Activated T-helper 1 cell treated with anti-CD3 and anti-CD28 coated beads, Interleukin-12 subunit alpha, Interleukin-12 subunit beta, Interleukin-2, Interleukin-4 antibody, amounts not matched to agents 30 ng/mL and 10 ng/mL and 1 ng/mL, durations not matched to agents 14 hours and 24 hours and 36 hours (primary cell): ENCODE measurements at places on chromosomes 3 and 15. TPM values are rescaled to one million over a fixed set of nuclear protein-coding genes. Genes with fewer than 3 reads are reported as not detected.

MME gene
- total RNA-seq = not detected in 2 replicates

DNA sequence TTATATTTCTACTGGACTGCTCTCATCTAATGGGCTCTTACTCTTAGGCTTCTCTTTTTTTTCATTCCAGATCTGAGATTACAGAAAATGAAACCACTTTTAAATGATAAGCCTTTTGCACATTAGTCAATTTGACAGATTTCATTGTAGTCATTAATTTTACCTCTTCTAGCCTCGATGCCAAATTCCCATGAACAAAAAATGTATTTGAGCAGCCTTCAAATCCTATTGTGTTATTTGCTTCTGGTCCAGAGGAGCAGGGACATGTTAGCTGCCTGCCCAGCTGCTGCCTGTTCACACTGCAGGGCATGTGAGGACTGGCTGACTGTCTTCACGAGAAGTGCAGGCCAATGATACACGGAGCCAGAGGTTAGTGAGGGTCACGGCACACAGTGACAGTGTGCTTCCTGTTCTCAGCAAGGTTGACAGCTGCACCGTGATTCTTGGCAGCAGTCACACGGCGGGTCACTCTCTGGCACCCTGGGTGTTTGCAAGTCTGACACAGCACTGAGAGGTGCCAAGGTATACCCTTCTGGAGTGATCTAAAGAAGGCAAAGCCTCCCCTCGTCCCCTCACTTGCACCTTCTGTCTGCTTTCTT is 40.8 kb downstream of the KAT2B start:
- no peaks in the 10 kb centered on the region for H3K27me3 ChIP-seq
- H3K36me3 ChIP-seq = peaks cover 35% of the 10 kb centered on the region
- H3K27ac ChIP-seq = no peak overlapping the region
- H3K4me3 ChIP-seq = no peak overlapping the region
- no peak for DNase-seq

GOLGA6A gene
- total RNA-seq = not detected in 2 replicates

- no peaks in the 10 kb centered on the region for H3K36me3 ChIP-seq
- H3K4me1 ChIP-seq = no peaks in the 10 kb centered on the region
- no peak for DNase-seq
- peaks cover 39% of the 10 kb centered on the region for H3K27me3 ChIP-seq
- H3K4me3 ChIP-seq = no peak overlapping the region
- H3K27ac ChIP-seq = no peak overlapping the region
Observed at GRCh38 chr3:160747422-160747821, 8.6 kb upstream of the PPM1L start.

LRRIQ4 gene
- 0.10 and 0.12 TPM in 2 replicates for total RNA-seq

C2CD4B gene
- total RNA-seq = 0.78 and 0.83 TPM in 2 replicates

GRCh38 chr15:100430411-100430810 is 88.6 kb upstream of the ADAMTS17 start:
- H3K36me3 ChIP-seq = no peaks in the 10 kb centered on the region
- no peak for DNase-seq
- no peak overlapping the region for H3K4me3 ChIP-seq
- H3K4me1 ChIP-seq = no peaks in the 10 kb centered on the region
- H3K27me3 ChIP-seq = peaks cover 2% of the 10 kb centered on the region
- H3K27ac ChIP-seq = no peak overlapping the region

IGSF11 gene
- 0.18 TPM in 1 of 2 replicates, not detected in the other for total RNA-seq

CFAP161 gene
- total RNA-seq = not detected in 2 replicates

PPP4R2 gene
- total RNA-seq = 113 and 125 TPM in 2 replicates

STARD9 gene
- 6.1 and 9.2 TPM in 2 replicates for total RNA-seq

MESP2 gene
- 0.10 TPM in 1 of 2 replicates, not detected in the other for total RNA-seq

DNA sequence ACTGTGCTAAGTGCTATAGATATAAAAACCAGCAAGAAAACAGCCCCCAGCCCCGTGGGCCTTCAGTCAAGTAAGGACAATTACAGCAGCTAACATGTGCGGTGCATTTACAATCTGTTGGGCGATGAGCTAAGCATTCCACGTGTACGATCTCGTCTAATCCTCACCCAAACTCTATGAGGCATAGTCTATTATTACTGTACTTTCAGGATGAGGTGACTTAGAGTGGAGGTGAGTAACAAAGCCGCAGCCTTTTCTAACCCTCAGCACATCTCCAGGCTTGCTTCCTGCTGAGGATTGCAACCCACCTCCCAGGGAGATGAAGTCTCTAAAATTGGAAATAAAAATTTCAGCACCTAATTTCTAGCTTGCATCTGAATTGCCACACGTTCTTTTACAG is 53.2 kb upstream of the MCF2L2 start:
- H3K27ac ChIP-seq = no peak overlapping the region
- H3K4me1 ChIP-seq = peaks cover 10% of the 10 kb centered on the region
- no peak overlapping the region for H3K4me3 ChIP-seq
- no peaks in the 10 kb centered on the region for H3K36me3 ChIP-seq
- H3K27me3 ChIP-seq = no peaks in the 10 kb centered on the region
- DNase-seq = no peak

DNA sequence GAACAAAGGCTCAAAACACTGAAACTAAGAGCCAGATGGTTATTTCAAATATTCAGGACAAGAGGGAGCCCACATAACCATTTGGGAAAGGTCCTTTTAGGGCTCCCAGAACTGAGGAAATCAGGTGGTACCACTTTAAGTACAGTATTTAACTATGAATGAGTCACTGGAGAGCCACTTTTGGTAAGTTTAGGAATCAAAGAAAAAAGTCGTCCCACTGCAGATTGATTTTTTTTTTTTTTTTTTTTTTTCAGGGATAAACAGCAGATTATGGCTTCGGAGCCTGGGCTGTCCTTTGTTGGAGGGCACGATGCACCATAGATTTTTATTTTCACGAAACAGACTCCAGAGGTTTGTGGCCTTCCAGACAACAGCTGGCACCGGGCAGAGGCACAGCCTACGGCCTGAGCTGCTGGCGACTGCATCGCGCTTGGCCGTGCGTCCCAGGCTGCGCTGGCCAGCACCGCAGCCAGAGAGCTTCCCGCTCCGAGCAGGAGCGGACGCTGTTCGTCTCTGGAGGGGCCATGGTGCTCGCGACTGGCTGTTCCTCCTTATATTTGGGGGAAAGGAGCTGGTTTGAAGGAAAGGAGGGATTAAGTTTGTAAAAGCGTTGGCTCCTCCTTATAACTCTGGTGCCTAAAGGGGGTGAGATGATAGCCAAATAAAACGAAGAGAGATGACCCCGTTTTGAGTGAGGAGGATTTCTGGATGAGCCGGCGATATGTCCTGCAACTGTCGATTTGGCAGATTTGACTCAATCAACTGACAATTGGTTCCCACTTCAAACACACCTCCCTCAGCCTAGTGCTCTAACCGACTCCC is 152.9 kb upstream of the GOLIM4 start:
- DNase-seq = no peak
- H3K4me1 ChIP-seq = peaks cover 15% of the 10 kb centered on the region
- no peak overlapping the region for H3K27ac ChIP-seq

- peaks cover 10% of the 10 kb centered on the region for H3K27me3 ChIP-seq
- H3K4me3 ChIP-seq = no peak overlapping the region
- no peak overlapping the region for H3K27ac ChIP-seq
- H3K36me3 ChIP-seq = no peaks in the 10 kb centered on the region
- DNase-seq = no peak
Observed at GRCh38 chr15:62521396-62521795, 356.3 kb upstream of the C2CD4B start.

DNA sequence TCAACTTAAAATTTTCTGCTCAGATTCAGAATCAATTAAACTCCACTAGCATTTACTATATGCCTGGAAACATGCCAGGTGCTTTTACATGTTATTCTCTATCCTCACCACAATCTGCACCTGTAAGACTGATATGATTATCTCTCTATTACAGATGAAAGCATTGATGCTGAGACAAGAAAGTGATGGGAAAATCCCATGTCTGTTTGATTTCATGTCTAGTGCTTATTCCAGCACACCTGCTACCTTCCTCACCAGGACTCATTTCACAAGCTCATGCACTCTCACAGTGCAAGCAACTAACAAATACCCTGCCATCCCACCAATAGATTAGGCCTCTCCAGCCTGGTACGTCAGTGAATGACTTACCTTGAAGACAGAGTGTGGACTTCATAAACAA is 25.0 kb upstream of the BCL6 start:
- peaks cover 56% of the 10 kb centered on the region for H3K4me1 ChIP-seq
- H3K36me3 ChIP-seq = peaks cover 14% of the 10 kb centered on the region
- peak overlapping the region; percentile 16 for H3K27ac ChIP-seq
- H3K27me3 ChIP-seq = peaks cover 1% of the 10 kb centered on the region
- DNase-seq = no peak
- H3K4me3 ChIP-seq = peak overlapping the region; percentile 12

PLS1 gene
- total RNA-seq = 4.4 and 4.8 TPM in 2 replicates

JMJD7 gene
- 14.2 and 17.8 TPM in 2 replicates for total RNA-seq

DNA sequence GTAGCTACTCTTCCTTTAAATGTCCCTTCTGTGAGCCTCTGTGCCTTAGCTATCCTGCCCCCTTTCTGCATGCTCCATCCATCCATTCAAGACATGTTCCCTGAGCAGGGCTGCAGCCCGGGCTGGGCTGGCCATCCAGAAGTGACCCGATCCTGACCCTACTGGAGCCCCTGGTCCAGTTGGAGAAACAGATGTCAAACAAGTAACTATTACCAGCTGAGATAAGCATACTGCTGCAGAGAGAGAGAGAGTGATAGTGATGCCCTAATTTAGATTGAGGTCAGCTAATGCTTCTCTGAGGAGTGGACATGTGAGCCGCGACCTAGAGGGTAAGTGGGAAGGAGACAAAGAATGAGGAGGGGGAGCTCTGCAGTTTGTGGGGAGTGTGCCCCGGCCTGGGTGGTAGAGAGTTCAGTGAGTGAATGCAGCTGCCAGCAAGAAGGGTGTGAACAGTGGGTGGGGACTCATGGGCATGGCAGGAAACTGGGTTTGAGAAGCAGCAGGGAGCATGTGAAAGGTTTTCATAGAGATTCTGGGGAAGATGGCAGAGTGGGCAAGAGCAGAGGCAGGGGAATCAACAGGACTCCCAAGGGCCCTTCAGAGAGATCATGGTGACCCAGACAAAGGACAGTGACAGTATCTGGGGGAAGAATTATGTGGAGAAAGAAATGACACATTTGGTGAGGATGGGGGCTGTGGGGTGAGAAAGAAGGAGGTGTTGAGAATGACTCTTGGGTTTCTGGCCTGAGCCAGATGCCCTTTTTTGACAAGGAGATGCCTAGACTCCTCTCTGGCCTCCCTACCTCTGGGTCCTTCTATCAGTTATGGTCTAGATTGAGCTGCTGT is 44.9 kb downstream of the CHCHD6 start:
- no peaks in the 10 kb centered on the region for H3K27me3 ChIP-seq
- DNase-seq = no peak
- H3K36me3 ChIP-seq = no peaks in the 10 kb centered on the region
- H3K4me3 ChIP-seq = no peak overlapping the region
- H3K4me1 ChIP-seq = peaks cover 8% of the 10 kb centered on the region

DNA sequence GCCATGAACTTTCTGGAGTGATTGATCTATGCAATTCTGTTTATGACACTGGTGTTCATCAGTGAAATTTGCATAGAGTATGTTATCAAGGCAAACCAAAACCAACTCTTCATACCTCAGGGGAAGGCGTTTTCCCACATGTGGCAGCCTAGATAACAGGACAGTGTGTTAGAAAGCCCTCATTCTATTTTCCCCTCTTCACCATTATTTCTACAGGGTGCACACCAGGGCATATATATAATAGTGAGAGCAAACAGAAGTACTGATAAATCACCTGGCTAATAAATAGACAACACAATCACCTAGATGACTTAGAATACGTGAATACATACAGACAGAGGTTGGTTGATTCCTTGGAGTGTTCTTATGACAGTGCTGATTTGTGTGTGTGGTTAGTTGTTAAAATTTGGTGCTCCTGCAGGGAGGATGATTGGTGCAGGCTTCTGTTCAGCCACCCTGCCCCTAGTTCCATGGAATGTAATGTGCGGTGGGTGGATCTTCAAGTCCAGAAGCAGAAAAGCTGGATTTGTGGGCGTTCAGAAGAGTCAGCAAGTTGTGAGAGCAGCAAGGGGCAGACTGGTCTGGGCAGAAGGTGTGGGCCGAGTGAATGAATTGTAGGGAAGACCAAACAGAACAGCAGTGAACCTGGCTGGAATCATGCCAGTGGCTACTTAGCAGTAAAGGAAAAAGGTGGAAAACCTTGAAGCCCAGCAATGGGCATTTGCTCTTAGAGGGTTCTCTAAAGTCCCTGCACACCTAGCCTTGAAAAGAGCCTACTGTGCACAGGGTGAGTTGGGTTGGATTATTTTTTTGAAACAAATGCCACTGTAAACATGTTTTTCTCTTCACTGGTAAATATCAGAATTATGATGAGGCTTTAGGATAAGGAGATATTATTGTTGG is 11.7 kb upstream of the RARRES1 start:
- H3K27me3 ChIP-seq = no peaks in the 10 kb centered on the region
- DNase-seq = no peak
- no peak overlapping the region for H3K4me3 ChIP-seq
- no peak overlapping the region for H3K27ac ChIP-seq

GRCh38 chr3:116165135-116165534 is 280.2 kb downstream of the LSAMP start:
- H3K27ac ChIP-seq = no peak overlapping the region
- no peak for DNase-seq
- no peaks in the 10 kb centered on the region for H3K36me3 ChIP-seq
- H3K4me1 ChIP-seq = no peaks in the 10 kb centered on the region
- H3K27me3 ChIP-seq = peaks cover 3% of the 10 kb centered on the region

PIF1 gene
- 19.1 and 23.9 TPM in 2 replicates for total RNA-seq

DNA sequence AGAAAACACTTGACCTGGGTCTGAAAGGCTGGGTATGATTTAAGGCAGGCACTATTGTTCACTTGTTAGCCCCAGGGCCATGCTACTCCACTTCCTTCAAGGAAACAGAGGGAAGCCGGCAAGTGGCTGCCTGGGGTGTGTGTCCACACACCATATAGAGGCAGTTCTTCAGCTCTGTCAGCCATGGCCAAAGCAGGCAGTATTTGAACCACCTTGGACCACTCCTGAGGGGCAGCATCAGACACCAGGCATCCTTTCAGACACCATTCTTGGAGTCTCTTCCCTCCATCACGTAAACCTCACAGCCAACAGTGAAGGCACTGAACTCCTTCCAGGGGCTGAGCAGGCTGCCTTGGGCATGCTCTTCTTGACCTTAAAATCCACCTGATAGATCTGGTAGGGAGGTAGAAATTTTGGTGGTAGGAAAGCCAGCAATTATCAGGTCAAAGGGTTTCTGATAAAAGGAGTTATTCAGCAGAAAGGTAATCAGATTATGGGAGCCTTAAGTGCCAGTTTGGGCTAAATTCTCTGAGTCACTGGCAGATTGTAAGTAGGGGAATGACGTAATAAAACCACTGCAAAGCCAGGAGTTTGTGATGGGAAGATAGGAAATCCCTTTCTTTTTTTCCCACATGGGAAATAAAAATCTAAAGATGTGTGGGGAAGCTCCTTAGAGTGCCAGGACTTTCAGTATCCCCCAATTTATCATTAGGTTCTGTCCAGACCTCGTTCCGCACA is 20.2 kb downstream of the TGFBR2 start:
- H3K4me1 ChIP-seq = peaks cover 83% of the 10 kb centered on the region
- peak overlapping the region; percentile 88 for H3K27ac ChIP-seq
- no peaks in the 10 kb centered on the region for H3K27me3 ChIP-seq
- no peak for DNase-seq
- peak overlapping the region; percentile 27 for H3K4me3 ChIP-seq

SCN5A gene
- total RNA-seq = not detected in 2 replicates
